ENCODE measurements at places on chromosomes 4 and X.

GRCh38 chrX:79159800-79160199, 15.3 kb downstream of the GPR174 start:
- no peak for DNase-seq

DNA sequence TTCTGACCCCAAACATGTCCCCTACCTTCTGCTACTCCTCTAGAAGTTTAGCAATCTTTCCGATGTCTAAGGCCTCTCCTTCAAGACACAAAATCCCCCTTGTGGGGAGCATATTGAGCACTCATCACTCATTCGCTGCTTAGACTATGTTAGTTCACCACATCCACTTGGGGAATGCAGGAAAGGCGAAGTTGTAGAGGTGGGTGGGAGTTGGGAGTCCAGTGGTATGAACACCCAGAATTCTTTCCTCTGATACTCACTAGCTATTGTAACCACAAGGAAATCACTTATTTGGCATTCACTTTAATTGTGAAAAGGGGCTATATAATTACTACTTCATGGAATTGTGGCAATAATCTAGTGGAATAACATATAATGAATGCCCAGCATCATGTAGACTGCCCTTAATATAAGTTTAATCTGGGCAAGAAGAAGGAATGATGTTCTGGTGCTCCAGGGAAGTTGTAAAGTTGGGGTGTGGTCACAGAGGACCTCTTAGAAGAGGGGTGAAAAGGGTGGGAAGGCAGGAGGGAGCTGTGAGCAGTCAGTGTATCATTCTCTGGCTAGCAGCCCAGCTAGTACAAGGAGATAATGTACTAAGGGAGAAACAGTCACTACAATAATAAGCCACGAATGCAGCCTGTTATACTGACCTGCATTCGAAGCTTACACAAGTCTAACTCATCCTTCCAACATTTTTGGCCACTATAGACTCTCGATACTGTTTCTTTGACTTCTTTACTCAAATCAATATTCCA, 468.2 kb upstream of the DIPK2B start:
- DNase-seq = no peak

- DNase-seq = no peak
Measured at GRCh38 chrX:152086141-152086540, 52.2 kb downstream of the MAGEA10 start.

GRCh38 chr4:188198982-188199792, 59.9 kb downstream of the TRIML1 start:
- no peak for DNase-seq

GRCh38 chr4:46937493-46937892, 28.4 kb upstream of the COX7B2 start:
- DNase-seq = no peak

GRCh38 chr4:171239196-171239595, 574.0 kb upstream of the GALNTL6 start:
- DNase-seq = no peak
